ENCODE measurements at places on chromosomes 4 and X.

GRCh38 chr4:134337574-134337973, 136.0 kb upstream of the PABPC4L start:
- no peak for DNase-seq

- DNase-seq = no peak
Measured at GRCh38 chrX:65744965-65745364, 77.5 kb downstream of the MSN start.

- DNase-seq = no peak
Measured at GRCh38 chrX:22320236-22320873, 47.6 kb downstream of the CBLL2 start.

DNA sequence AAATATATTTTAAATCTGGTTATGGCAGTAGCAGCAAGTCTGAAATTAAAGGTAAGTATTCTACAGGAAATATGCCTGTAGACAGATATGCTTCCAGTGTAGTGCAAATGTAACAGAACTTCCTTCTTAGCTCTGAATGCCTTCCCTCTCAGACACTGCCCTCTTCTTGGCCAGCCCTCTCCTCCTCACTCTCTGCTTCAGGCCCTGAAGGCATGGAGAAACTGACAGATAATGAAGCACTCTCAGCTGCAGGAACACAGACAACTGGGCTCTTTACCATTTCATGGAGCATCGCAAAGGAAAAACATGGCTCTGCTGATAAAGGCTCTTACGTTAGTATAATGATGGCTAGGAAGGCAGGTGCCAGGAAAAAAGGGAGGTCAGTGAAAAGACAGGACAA, 431.5 kb upstream of the RASGEF1B start:
- DNase-seq = no peak

DNA sequence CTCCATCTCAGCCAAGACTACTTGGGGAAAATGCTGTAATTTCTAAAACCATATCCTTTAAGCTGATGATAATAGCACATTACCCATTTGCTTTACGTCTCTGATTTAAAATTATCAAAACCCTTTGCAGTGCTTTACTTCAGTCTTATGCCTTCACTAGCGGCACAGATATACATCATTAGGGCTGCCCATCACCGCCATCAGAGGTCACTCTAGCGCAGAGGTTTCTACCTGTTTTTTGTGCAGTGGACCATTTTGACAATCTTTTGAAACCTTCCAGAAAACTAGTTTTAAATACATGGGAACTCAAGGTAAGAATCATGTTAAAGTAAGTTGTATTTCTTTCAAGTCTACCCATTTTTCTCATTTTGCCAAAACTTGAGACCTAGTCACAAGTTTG, 592.5 kb downstream of the PPARGC1A start:
- no peak for DNase-seq

DNA sequence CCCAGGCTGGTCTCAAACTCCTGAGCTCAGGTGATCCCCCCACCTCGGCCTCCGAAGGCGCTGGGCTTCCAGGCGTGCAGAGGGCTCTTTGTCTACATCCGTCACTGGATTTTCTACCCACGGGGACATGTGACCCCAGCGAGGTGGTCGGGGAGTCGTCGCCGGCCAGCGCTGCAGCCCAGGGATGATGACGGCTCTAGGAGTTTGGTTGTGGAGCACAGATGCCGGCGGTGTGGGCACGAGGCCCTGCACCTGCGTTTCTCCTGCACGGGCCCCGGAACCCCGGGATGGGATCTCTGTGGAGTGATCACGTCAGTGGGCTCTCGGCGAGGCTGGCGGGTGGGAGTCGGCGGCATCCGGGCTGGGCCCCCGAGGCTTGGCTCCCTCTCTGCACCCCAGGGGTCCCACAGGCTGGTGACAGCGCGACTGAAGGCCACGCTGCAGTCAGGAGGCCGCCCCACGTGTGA, 9.1 kb upstream of the GTPBP6 start:
- DNase-seq = no peak

- no peak for DNase-seq
Measured at GRCh38 chr4:184361443-184361842, 112.9 kb downstream of the IRF2 start.

GRCh38 chr4:147398556-147398955, 82.3 kb upstream of the EDNRA start:
- DNase-seq = no peak

- no peak for DNase-seq
Measured at GRCh38 chr4:185275501-185275900, 66.1 kb downstream of the SNX25 start.

DNA sequence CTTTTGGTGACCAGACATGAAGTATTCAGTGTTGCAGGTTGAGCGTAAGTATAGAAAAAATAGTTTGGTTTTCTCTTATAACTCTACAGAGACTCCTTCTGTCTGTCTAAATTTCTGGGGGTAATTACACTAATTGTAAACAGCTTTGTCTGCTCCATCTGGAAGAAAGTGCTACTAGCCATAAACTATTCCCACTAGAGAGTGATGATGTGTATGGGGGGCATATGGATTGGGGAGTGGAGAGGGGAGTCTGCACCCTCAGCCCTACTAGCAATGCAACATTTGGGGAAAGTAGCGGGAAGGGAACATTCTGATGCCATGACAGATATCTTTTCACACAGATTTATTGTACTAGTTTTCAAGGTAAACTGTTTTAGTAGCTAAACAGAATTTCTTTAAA, 549.7 kb downstream of the TRIML1 start:
- no peak for DNase-seq

DNA sequence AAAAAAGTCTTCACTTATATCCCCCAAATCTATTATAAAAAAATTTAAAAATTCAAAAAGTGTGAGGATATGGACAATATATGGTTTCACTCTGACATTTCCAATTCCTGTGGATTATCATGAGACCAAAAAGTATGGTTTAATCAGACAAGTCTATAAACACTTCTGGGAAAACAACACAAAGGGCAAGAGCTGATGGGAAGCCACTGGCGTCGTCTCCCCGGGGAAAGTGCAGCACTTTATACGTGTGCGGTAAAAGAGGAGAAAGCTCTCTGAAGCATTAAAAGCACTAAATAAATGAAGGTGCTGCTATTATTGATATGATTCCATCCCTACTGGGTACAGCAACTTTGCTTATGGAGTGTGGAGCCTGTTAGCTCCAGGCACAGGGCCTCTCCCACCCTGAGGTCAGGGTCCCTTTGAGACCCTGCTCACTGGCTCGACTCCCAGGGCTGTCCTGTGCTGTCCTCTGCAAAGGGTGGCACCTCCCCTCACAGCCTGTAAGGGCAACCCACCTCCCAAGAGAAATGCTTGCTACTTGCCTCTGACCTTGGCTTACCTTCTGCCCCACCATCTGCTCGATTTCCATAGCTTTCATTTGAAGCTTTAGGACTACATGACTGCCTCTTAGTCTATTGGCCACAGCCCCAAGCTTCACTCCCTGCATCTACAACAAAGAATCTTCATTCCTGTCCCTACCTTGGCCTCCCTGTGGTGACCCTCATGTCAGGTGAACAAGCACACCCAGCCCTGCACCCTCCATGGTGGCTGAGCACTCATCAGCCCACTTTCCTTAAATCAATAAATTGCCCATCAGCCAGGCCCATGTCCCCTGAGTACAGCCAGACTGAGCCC, 248.6 kb downstream of the HNRNPD start:
- no peak for DNase-seq

- no peak for DNase-seq
Measured at GRCh38 chr4:169167957-169168858, 102.5 kb downstream of the SH3RF1 start.

DNA sequence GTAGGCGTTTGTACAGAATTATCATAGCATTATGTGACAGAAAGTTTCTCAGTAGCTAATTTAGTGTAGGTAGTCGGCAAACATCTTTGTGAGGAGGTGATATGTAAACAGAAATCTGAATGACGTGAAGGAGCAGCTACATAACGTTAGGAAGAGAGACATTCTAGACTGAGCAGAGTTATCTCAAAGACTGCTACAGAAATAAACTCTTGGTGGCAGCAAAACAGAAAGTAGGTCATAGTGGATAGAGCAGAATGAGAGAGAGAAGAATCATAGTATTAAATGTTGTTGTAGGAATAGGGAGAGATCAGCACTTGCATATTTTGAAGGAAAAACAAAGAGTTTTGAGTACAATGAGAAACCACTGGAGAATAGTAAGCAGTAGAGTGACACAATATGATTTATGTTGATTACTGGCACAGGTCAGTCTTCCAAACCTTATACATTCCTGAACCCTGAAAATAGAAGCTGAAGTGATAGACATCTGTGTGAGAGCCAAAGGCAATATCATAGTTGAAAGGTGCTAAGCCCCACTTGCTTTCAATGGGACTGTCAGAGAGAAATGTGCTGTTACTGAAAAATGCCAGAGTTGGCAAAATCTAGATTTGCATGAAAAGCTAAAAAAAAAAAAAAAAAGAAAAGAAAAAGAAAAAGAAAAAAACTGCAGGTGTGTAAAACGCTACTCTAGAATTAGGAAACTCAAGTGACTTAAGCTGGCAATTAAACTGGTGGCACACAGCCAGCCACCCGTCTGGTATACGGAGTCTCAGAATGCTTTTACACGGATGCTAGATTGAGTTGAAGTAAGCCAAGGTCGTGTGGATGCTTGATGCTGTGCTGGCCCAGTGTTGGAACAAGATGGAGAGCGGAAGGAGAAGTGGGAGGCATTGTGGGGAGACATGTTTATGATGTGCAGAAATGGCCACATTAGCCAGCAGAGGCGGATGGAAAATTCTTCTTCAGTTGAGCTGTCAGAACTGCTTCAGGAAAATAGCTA, 750.2 kb upstream of the HS3ST1 start:
- no peak for DNase-seq

- no peak for DNase-seq
Measured at GRCh38 chrX:74249963-74250362, 54.0 kb upstream of the ZCCHC13 start.

- DNase-seq = no peak
Measured at GRCh38 chr4:128371001-128371777, 83.6 kb upstream of the PGRMC2 start.

DNA sequence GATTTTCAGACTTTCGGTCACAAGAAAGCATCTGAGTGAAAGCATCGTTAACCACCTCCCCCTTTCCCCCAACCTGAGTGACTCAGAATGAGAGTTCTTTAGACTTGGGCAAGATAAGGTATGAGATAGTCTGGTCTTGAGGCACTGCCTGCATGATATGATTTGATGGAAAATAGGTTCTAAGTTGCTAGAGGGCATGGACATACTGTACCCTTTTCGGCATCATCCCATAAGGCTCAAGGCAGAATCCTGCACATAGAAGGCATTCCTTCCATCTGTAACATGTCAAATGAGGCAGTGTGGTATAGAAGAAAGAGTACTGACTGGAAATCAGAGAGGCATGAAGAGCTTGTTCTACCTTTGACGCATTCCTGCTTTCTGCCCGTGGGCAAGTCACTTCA, 16.8 kb upstream of the AMOT start:
- no peak for DNase-seq

GRCh38 chrX:153440556-153441135, 5.2 kb downstream of the TREX2 start:
- DNase-seq = no peak

GRCh38 chrX:119870626-119871131, 854 bp downstream of the RNF113A start:
- DNase-seq = peak; percentile 5

DNA sequence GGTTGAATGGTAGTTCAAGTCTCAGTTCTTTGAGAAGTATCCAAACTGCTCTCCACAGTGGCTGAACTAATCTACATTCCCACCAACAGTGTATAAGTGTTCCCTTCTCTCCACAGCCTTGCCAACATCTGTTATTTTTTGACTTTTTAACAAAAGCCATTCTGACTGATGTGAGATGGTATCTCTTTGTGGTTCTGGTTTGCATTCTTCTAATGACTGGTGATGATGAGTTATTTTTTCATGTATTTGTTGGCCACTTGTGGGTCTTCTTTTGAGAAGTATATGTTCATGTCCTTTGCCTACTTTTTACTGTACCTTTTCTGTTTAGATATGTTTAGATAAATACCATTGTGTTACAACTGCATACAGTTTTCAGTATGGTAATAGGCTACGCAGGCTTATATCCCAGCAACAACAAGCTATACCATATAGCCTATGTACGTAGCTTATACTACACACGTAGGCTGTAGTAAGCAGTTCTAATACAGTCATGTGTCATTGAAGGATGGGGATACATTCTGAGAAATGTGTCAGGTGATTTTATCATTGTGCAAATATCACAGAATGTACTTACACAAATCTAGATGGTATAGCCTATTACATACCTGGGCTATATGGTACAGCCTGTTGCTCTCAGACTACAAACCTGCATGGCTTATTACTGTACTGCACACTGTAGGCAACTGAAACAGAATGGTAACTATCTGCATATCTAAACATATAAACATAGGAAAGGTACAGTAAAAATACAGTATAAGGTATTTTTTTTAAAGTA, 28.1 kb downstream of the KLHL8 start:
- no peak for DNase-seq

DNA sequence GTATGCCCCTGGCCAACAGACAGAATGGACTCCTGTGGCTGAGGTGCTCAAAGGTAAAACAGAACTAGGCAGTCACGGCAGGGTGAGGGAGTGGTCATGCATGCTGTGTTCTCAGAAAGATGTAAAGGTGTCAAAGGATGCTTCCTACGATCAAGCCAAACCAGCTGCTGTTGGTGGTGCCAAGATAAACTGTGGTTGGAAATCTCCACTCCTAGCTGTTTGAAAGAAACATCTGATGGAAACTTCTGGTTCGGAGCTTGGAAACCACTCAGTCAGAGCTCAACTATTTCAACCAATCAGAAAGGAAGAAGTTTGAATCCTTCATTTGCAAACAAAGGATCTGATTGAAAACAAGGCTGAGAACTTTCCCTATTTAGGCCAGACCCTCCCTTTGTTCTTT, 68.5 kb upstream of the DDX60 start:
- DNase-seq = no peak

GRCh38 chr4:138367942-138368341, 125.8 kb upstream of the SLC7A11 start:
- DNase-seq = no peak

GRCh38 chr4:81424336-81424735, 47.4 kb downstream of the RASGEF1B start:
- DNase-seq = no peak

Measured in endothelial cell (in vitro differentiated cells).